ENCODE measurements at places on chromosomes 6 and 20. TPM values are rescaled to one million over a fixed set of nuclear protein-coding genes. Genes with fewer than 3 reads are reported as not detected.

The DEF6 gene
- 4.4 TPM for total RNA-seq

The GGT7 gene
- 10.7 TPM for total RNA-seq

The PHACTR1 gene
- 0.34 TPM for total RNA-seq

The SLC22A2 gene
- not detected for total RNA-seq

The CST2 gene
- not detected for total RNA-seq

The NPBWR2 gene
- total RNA-seq: not detected

The SLC32A1 gene
- total RNA-seq: not detected

The RGS17 gene
- 15.1 TPM for total RNA-seq

The HBS1L gene
- 116 TPM for total RNA-seq

The ESR1 gene
- 0.77 TPM for total RNA-seq

The COQ3 gene
- 1.7 TPM for total RNA-seq

The TRIM15 gene
- total RNA-seq: not detected

The COL9A3 gene
- 1.1 TPM for total RNA-seq

The MLIP gene
- total RNA-seq: 0.32 TPM

The C20orf202 gene
- total RNA-seq: not detected

The CST9L gene
- total RNA-seq: not detected

The CAGE1 gene
- total RNA-seq: under 0.01 TPM

The GJA1 gene
- total RNA-seq: 120 TPM

The TBP gene
- total RNA-seq: 8.0 TPM

The PGBD1 gene
- 3.8 TPM for total RNA-seq

The BACH2 gene
- 0.52 TPM for total RNA-seq

The MYL9 gene
- 7.0 TPM for total RNA-seq

Data from bronchial smooth muscle cell (primary cell).